ENCODE measurements at places on chromosomes 6 and 20. TPM values are rescaled to one million over a fixed set of nuclear protein-coding genes. Genes with fewer than 3 reads are reported as not detected.

The KCNK5 gene
- total RNA-seq = 18.6 TPM

DNA sequence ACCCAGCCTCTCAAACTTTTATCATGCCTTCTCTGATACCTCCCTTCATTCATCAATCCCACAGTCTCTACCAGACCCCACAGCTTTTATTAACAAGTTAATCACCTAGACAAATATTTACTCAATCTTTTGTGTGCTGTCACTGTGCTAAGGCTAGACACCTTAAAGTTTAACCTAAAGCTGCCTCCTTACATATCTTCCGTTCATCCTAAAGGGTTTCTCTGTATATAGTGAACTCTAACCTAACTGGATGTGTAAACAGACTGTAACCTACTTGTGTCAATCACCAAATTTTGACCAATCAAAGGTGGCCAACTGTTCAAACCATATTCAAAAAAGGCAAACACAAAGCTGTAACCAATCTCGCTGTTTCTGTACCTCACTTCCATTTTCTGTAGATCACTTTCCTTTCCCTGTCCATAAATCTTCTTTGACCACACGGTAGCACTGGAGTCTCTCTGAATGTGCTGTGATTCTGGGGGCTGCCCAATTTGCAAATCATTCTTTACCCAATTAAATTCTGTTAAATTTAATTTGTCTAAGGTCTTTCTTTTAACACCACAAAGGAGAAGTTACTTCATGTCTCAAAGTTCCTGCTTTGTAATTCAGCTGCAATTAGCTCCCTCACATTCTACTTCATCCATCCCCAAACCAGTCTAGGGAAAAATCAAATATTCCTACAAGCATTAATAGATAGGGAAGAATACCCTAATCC, 72.5 kb downstream of the ARHGAP18 start:
- DNase-seq = no peak

DNA sequence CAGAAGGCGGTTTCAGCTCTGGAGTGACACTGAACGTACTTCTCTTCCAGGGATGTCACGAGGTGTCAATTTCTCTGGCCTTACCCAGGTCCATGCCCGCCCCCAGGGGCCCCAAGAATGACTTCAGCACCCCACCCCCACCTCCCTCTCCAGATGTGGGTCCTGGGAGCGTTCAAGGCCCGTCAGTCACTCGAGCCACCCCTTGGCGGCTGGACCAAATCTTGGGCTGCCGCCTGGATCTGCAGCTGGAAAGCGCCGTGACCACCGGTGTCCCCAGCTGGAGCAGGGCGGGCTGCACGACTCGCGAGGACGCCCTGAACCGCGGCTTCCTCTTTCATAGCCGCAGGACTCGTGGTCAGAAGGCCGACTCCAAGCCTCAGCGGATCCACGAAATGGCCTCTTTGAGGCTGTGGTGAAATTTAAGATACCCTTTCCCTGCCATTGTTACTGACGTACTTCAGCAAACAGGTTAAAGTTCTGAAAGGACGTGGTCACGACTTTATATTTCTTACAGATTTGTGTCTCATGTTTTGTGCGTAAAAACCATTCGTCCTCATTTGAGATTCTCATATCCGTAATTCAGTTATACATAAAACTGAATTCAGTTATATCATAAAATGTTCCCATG, 29.3 kb downstream of the TRIM38 start:
- peak; percentile 92 for DNase-seq

The BNIP5 gene
- total RNA-seq = not detected

GRCh38 chr20:26243731-26244130, 547.1 kb upstream of the ZNF337 start:
- DNase-seq = no peak

DNA sequence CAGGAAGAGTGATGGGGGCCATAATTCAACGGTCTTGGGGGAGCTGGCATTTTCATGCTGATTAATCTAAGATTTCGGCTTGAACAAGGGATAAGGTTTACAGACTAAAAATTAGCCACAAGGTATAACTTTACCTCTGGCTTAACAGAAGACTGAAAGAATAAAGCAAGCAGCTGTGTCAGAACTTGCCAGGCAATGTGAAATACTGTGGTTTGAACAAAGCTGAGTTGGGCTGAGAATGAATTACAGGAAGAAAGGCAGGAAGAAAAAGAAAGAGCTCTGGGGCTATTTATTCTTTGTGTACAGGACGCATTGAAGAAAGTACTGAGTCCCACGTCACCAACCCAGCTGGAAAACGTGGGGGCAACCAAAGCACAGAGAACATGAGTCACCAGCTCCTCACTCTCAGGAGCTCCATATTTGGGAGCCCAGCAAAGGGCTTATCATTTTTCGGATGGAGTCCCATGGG, 121.5 kb upstream of the NEDD9 start:
- no peak for DNase-seq

- no peak for DNase-seq
Observed at GRCh38 chr6:27441001-27441400, 31.9 kb downstream of the ZNF184 start.

- no peak for DNase-seq
Observed at GRCh38 chr6:170137176-170137891, 153.5 kb downstream of the DLL1 start.

The NFATC2 gene
- 16.2 TPM for total RNA-seq

The SLC17A1 gene
- not detected for total RNA-seq

GRCh38 chr20:14069796-14070195, 74.5 kb downstream of the MACROD2 start:
- DNase-seq = no peak

- DNase-seq = peak; percentile 8
Observed at GRCh38 chr6:14665827-14666724, 548.5 kb downstream of the CD83 start.

GRCh38 chr6:100809346-100809745, 71.8 kb downstream of the ASCC3 start:
- no peak for DNase-seq

- DNase-seq = no peak
Observed at GRCh38 chr6:70310063-70310694, 7.3 kb upstream of the COL9A1 start.

The ARHGAP40 gene
- not detected for total RNA-seq

GRCh38 chr20:42530855-42531448, 658.8 kb downstream of the PTPRT start:
- DNase-seq = peak; percentile 47

- DNase-seq = no peak
Observed at GRCh38 chr6:153613719-153614455, 425.2 kb upstream of the OPRM1 start.

DNA sequence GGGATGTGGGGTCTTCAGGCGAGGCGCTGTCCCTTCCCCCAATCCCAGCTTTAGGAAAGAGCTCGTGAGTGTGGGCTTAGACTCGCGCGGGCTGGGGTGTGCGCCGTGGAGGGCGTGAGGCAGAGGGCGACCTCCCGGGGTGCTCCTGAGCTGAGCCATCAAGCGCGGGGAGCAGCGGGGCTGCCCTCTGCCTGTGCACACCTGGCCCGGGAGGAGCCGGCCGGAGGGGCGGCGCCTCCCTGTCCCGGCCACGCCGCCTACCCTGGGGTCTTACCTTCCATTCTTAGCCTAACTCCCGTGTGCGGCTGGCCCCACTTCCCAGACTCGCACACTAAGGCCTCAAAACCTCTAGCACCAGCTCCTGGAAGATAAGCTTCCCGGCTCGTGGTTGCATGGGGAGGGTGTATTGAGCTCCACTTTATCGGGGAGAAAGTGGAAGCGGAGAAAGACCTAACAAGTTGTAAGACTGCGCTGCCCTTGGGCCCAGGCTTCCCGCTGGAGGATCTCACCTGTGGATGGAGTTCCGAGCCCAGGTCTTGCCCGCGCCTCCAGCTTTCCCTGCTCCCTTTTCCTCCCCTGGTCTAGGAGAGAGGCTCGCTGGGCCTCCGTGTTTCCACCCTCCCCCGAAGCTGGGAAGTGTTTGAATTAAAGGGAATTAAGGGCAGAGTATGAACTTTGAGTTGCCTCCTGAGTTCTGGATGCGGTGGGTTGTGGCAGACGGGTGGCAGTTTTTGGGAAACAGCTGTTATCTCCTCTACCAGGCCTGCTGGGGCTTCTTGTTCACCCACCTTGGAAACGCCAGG, 1.2 kb downstream of the DNMT3B start:
- no peak for DNase-seq

The DNMT3B gene
- 24.8 TPM for total RNA-seq

The AGER gene
- 0.81 TPM for total RNA-seq

The EMILIN3 gene
- total RNA-seq = under 0.01 TPM

The PRR18 gene
- not detected for total RNA-seq

- DNase-seq = no peak
Observed at GRCh38 chr6:1371933-1372332, 17.4 kb upstream of the FOXF2 start.

- DNase-seq = no peak
Observed at GRCh38 chr20:56427797-56428196, 15.7 kb downstream of the CASS4 start.

The OXT gene
- total RNA-seq = 1.6 TPM

DNA sequence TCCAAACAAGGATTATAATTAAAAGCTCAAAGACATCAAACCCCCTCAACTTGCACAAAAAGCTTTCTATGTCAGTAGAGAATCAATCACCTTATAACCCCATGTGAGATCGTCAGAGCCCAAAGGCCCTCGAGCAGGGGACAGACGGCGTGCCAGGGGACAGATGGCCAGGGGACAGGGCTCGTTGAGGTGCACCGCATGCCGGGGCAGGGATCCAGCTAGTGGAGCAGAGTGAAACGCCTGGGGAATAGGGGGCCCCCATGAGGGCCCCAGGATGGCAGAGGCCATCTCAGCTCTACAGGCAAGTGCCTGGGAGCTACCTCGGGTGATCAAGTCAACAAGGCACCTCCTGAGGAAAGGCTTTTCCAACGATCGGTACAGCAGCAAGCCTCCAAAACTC, 28.6 kb downstream of the DIDO1 start:
- DNase-seq = no peak

- DNase-seq = no peak
Observed at GRCh38 chr6:17276766-17277165, 4.4 kb upstream of the RBM24 start.

The LY6G6C gene
- total RNA-seq = 0.54 TPM

DNA sequence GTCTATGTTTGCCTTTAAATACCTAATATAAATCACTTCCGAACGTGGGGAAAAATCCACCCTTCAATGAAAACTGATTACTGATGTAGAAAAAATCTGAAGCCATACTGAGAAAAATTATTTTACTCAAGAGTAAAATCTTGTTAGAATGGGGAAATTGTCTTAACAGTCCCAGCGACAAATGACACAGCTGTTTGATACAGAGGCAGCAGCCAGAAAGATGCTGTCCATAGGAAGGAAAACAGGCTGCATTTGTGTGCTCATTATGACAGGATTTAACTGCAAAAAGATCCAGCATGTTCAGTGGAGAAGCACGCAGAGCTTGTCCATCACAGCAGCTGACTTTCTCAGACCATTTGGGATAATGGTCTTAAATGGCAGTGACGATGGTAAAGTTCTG, 443.0 kb downstream of the TFAP2B start:
- DNase-seq = no peak

- no peak for DNase-seq
Observed at GRCh38 chr6:29647927-29648642, 8.8 kb upstream of the MOG start.

GRCh38 chr20:38059832-38060231, 26.3 kb downstream of the RPRD1B start:
- DNase-seq = no peak

- no peak for DNase-seq
Observed at GRCh38 chr6:161393292-161393691, 119.4 kb upstream of the AGPAT4 start.

GRCh38 chr6:100880149-100880852, 828 bp downstream of the ASCC3 start:
- peak; percentile 29 for DNase-seq

The OR2B6 gene
- 0.81 TPM for total RNA-seq

DNA sequence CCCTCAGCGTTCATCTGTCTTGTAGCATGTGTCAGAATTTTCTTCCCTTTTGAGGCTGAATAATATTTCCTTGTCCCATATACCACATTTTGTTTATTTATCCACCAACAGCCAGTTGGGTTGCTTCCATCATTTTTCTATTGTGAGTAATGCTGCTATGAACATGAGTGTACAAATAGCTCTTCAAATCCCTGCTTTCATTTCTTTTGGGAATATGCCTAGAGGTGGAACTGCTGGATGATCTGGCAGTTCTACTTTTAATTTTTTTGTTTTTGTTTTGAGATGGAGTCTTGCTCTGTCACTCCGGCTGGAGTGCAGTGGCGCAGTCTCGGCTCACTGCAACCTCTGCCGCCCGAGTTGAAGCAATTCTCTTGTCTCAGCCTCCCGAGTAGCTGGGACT, 64.7 kb downstream of the SASH1 start:
- no peak for DNase-seq

GRCh38 chr20:4025679-4026078, 10.3 kb upstream of the RNF24 start:
- no peak for DNase-seq
